Activated naive CD4-positive, alpha-beta T cell treated with Interleukin-2 at 50 U/mL for 16 hours (primary cell): ENCODE measurements at places on chromosomes 6 and 20.

DNA sequence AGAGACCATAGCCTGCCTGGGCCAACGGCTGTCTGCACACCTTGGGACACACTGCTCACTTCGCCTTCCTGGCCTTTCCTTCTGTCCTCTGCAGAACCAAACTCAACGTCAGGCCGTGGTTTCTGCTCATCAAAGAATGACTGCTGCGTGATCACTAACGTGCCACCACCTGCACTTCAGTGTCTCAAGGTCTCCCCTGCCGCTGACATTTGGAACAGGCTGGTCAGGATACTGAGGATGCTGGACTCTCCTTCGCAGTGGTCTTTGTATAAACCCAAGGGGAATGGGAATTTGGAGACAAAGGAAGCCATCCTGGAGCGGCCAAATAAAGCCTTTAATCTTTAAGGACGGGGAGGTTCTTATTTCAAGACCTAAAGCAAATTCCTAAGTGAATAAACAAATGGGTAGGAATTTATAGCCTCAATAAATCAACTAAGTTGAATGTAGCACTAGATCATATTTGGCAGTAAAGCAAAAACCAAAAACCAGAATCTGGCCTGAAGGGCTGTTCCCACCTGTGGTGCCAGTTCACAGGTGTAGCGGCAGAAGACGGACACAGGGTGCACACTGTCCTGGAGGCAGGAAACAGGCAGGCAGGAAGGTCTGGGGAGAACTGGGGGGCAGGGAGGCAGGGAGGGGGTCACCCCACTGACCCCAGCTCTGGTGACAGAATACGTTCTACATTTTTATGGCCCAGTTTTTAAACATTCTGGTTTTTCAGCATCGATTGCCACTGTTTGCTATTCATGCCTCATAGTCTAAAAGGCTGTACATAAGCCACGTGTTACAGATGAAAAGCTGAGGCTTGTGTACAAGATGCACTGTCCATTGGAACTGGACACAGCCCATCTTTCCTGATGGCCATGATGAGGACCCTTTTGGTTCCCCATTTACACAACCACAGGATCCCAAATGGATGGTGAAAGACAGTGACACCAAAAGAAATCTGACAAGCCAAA lies 36.6 kb downstream of the ABHD12 start:
- no peak for DNase-seq

- no peak for DNase-seq
These were observed 55.0 kb downstream of the TOX2 start for GRCh38 chr20:43969501-43970182.

- no peak for DNase-seq
These were observed 52.2 kb downstream of the NPEPL1 start for GRCh38 chr20:58744836-58745235.

- DNase-seq, result no peak
These were observed 228.0 kb downstream of the SYNDIG1 start for GRCh38 chr20:24697411-24697810.

DNA sequence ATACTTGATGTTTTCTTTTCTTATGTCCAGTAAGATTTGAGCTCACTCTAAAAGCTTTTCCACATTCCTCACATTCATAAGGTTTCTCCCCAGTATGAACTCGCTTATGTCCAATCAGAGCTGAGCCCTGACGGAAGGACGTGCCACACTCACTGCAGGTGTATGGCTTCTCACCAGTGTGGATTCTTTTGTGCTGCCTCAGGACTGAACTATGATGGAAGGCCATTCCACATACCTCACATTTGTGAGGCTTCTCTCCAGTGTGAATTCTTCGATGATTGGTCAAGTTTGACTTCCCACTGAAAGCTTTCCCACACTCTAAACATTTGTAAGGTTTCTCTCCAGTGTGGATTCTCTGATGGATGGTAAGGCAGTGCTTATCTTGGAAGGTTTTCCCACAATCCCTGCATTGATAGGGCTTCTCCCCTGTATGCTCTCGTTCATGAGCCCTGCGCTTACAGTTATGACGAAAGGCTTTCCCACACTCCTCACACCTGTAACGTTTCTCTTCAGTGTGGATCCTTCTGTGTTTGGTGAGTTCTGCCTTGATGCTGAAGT lies 9.9 kb downstream of the ZNF311 start:
- DNase-seq, result no peak

GRCh38 chr6:17390276-17390675 lies 3.1 kb upstream of the CAP2 start:
- DNase-seq, result no peak

GRCh38 chr6:3607171-3607570 lies 144.3 kb downstream of the PXDC1 start:
- DNase-seq, result no peak

GRCh38 chr6:11876934-11877433 lies 98.4 kb upstream of the ADTRP start:
- no peak for DNase-seq

- no peak for DNase-seq
These were observed 14.9 kb downstream of the CD109 start for GRCh38 chr6:73710948-73711347.

GRCh38 chr20:34945315-34946077 lies 10.1 kb downstream of the GSS start:
- DNase-seq, result no peak

DNA sequence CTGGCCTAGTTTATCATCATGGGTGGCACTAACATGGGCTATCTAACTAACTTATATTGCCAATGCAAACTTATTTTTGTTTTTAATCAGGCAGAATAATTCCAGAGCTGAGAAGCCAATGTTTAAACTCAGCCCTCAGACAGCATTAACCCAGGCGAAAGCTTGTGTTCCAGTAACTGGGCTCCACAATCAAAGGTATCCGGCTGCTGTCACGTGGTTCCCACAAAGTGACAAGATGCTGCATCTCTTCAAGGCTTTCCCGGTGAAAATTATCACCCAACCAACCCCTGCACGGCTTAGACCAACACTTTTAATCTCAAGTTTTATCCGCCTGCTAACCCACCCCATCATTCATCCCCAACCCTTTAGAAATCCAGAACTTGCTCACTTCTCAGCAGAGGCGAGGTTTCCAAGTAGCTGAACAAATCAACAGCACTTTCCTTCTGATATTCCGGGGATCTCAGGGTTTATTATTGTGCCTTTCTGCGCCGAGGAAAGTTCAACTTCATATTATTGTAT lies 885 bp downstream of the MTCL3 start:
- DNase-seq, result no peak

- DNase-seq, result no peak
These were observed 19.8 kb downstream of the ABCF1 start for GRCh38 chr6:30591008-30591407.

DNA sequence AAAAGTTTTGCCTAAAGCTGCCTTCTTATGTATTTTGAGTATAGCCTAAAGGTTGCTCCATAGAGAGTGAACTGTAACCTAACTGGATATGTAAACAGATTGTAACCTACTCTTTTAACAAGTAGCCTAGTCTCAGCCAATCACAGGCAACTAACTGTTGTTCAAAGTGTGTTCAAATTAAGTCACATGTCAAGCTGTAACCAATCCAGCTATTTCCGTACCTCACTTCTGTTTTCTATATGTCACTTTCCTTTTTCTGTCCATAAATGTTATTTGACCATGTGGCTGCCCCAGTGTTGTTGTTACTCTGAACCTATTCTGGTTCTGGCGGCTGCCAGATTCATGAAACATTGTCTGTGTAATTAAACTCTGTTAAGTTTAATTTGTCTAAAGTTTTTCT lies 47.4 kb upstream of the RNGTT start:
- DNase-seq, result no peak

GRCh38 chr6:2275892-2276242 lies 30.5 kb upstream of the GMDS start:
- no peak for DNase-seq

- DNase-seq, result no peak
These were observed 181.0 kb downstream of the ALDH8A1 start for GRCh38 chr6:134768931-134769330.

DNA sequence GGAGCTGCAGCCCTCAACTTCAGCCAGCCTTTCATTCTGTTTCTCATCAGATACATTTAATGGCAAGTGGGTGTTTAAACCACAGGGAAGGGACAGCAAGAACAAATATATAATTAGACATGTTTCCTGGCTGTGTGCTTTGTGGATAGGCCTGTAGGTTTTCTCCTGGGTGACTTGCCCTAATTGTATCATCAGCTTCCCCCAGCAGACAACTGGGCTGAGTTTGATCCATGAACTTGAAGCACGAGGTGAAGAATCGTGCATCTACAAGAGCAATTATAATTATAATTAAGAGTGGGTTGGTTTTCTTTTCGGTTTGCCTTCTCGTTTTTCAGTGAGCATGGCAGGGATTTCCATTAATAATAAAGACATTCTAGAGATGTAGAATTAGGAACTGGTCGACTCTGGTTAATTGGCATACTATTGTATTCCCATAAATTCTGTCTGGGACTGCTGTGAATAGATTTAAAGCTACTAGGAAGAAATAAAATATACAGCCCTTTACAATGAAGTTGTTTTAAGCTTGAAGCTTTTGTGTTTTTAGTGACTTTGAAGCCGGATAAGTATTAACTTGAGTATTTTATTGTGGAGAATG lies 1052.2 kb downstream of the KIF16B start:
- no peak for DNase-seq

DNA sequence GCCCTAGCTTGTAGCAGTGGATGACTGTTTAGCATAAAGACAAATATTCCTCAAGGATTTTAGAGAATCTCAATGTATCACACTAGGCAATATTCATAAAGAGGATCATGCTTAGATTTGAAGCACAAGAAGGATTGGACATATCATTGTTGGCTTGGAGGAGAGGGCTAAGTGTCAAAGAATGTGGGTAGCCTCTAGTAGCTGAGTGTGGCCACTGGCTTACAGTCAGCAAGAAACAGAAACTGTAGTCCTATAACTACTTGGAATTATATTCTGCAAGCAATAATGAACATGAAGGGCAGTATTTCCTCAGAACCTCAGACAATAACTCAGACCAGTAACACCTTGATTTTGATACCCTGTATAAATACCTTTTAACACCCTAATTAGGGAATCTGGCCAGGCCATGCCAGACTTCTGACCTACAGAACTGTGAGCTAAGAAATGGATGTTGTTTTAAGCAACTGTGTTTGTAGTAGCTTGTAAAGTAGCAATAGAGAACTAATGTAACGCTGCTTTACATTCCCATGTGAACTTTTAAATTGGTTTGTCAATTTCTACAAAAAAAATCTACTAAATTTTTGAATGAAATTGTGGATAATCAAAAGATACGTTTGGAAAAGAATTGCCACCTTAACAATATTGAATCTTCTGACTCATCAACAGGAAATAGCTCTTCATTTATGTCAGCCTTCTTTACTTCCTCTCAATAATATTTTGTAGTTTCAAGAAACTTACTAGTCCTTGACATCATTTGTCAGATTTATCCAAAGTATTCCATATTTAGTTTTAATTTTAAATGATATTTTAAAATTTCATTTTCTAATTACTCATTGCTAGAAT lies 65.2 kb upstream of the RSPO3 start:
- DNase-seq, result no peak

- no peak for DNase-seq
These were observed 269.3 kb downstream of the ARHGAP18 start for GRCh38 chr6:129440691-129441090.

GRCh38 chr6:88763160-88763559 lies 200.3 kb downstream of the RNGTT start:
- DNase-seq, result no peak

- DNase-seq, result no peak
These were observed 582.6 kb upstream of the MMS22L start for GRCh38 chr6:97865612-97866011.

GRCh38 chr6:61935242-61935846 lies 350.7 kb downstream of the KHDRBS2 start:
- no peak for DNase-seq

- no peak for DNase-seq
These were observed 26.8 kb downstream of the SUN5 start for GRCh38 chr20:32977281-32978008.

DNA sequence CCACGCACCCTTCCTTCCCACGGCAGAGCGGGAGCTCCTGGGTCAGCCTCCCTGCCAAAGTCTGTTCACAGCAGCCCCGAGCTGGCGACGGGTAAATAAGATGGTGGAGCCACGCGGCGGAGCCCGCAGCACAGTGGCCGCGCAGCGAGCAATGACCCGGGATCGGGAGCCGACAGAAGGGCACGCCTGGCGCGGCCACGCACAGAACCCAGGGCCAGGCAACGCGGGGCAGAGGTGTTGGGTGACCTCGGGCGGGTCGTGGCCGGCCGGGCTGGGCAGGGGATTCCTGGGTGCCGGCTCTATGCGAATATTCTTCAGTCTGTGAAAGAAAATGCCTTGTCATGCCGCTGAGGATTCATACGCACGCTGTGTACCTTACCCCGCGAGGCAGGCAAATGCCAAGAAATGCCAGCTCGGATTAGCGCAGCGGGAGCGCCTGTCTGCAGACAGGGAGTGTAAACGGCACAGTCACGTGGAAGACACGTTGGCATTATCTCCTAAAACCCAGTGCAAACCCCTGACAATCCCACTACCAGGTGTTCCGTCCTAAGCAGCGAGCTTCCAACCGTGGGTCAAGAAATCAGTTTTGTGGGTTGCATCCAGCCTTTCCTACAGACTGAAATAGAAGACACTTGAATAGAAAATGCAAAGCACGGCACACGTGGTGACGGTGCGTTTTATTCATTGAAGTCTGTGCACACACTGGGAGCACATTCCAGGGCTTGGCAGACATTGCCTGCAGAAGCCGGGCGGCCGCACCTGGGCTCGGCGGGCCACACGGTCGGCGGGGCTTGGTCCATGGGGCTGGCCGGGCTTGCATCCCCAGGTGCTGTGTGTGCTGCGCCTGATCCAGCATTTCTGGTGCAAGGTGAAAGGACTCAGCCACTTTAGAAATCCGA lies 18.3 kb downstream of the CHRNA4 start:
- DNase-seq, result no peak

GRCh38 chr6:116412270-116412669 lies 41.5 kb downstream of the DSE start:
- no peak for DNase-seq

DNA sequence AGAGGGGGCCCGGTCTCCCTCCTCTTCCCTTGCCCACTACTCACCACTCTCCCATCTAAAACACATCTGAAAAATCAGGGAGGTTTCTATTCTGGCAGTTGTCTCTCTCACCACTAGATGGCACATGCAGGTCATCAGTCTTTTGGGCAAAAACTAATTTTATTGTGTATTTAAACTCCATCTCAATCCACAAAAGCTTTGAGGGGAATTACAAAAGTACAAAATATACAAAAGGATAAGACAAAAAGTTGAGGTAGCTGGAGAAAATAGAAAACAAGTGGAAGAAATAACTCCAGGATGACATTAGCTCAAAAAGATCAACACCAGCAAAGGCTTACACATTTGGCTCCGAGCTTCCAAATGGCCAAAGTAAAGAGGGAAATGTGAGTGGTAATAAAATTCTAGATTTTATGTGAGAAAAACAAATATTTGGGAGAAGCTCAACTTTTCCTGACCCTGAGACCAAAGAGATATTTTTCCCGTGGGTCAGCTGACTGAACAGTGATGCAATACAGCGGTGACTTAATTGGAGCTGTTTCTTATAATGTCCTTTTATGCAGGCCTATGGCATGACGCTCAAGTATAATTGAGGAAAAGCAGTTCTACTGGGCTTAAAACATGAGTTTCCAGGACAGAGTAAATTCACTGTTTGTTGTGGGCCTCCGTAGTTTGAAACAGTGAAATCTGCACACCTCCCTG lies 79.8 kb upstream of the CHD6 start:
- DNase-seq, result no peak

- DNase-seq, result no peak
These were observed 259.3 kb upstream of the TBX18 start for GRCh38 chr6:85023721-85024120.
